ENCODE measurements at places on chromosomes 5 and 9.

GRCh38 chr5:149200355-149200754 lies 59.1 kb downstream of the ABLIM3 start:
- DNase-seq: no peak

GRCh38 chr9:127258606-127259471 lies 5.7 kb upstream of the GARNL3 start:
- DNase-seq: no peak

GRCh38 chr5:86640998-86641397 lies 23.3 kb downstream of the COX7C start:
- no peak for DNase-seq

DNA sequence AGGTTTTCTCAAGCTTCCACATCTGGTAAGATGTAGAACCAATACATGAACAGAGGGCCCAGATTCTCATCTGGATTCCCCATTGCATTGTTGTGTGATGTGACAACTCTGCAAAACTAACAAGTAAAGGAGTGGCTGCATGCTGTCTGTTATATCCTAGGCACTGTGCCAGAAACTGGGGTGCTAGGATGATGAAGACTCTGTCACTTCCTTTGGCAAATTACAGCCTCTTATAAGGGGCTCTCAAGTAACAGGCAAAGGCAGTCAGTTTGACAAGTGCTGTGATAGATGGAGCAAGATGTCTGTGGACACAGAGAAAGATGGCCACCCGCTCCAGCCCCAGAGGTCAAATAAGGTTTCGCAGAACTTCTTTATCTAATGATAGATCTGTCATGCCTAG lies 115.7 kb downstream of the PAPPA start:
- no peak for DNase-seq

GRCh38 chr9:71758785-71759184 lies 9.5 kb downstream of the CEMIP2 start:
- DNase-seq: no peak

GRCh38 chr5:6305853-6306252 lies 72.5 kb downstream of the MED10 start:
- no peak for DNase-seq

- DNase-seq: no peak
Measured at GRCh38 chr9:85147046-85147640, 477.6 kb downstream of the NTRK2 start.

GRCh38 chr9:76289042-76289441 lies 105.2 kb downstream of the RFK start:
- DNase-seq: no peak

All from activated T-helper 1 cell treated with anti-CD3 and anti-CD28 coated beads, Interleukin-2, amount 50 U/mL, for 16 hours (primary cell).